ENCODE measurements at places on chromosomes 6 and 20.

GRCh38 chr20:22686097-22686496 lies 101.7 kb upstream of the FOXA2 start:
- DNase-seq, result peak; percentile 45

DNA sequence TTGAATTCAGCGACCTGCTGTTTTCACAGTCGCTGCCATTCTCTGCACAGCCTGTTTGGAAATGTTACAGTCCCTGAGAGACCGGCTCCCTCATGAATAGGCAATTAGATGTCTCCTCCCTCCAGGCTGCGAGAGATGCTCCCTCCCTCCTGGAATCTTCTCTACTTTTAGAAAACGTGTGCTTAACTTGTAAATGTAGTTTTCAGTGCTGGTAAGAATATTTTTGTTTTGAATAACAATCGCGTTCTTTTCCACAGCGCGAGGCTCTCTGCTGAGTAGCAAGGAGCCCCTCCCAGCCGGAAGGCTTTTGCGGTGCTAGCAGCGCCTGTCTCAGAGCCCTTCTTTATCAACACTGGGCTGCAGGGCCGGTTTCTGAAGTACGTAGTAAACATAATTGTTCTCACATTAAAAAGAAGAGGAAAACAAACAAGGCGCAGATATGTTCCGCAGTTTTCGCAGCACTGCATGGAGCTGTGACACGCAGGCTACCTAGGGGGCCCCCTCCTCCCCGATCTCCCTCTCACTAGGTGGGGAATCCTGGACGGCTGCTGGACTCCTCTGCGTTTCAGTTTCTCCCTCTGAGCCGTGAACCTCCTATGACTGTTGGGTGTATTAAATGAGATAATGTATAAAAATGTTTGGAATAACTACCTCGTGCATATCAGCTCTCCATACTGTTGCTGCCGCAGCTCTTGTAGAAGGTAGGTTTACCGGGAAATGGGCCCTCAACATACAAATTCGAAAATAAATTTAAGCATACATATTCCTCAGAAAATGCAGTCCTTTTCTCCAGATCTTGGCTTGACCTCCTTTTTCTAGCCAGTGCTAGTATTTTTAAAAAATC lies 79.0 kb upstream of the SPACA1 start:
- no peak for DNase-seq

DNA sequence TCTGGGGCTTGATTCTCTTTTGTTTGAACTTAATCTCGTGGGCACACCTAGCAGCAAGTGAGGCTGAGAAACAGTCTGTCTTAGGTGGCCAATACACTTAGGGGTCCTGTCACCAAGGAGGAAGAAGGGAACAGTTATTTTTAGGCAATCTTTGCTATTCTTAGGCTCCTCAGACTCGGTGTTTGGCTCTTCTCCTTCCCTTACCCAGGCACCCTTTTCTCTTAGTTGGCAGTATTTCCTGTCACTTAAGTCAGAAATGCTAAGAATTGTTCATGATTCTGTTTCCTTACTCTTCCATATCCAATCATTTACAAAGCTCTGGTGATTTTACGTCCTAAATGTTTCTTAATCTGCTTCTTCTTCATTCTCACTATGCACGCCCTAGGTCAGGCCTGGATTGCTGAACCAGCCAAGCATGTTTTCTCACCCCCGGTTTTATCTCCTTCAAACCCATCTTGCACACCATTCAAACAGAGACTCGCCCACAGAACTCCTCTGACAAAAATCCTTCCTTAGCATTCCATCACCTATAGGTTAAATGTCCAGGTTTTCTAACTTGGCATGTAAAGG lies 45.2 kb upstream of the TMEM217 start:
- DNase-seq, result no peak

DNA sequence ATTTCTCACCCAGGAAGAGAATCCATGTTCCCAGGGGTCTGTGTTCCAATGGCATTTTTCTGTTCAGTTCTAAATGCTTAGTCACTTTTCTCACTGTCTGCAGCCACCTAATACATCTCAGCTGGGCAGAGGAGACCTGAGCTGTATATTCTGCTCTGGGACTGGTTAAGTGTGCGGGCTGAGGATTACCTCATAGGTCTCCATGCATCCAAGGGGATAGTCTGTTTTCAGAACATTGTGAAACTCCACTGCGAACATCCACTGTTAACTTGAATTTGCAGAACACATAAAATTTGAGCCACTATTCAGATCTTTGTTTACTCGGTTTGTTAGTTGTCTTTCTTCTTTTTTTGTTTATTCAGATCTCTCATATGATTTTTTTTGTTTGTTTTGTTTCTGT lies 947.1 kb downstream of the TFAP2A start:
- no peak for DNase-seq

- no peak for DNase-seq
These were observed 23.6 kb upstream of the FANCE start for GRCh38 chr6:35428421-35429149.

- no peak for DNase-seq
These were observed 62.9 kb downstream of the BMP5 start for GRCh38 chr6:55812509-55812908.

- no peak for DNase-seq
These were observed 184.8 kb downstream of the HIVEP2 start for GRCh38 chr6:142760152-142760551.

- DNase-seq, result no peak
These were observed 409.9 kb upstream of the SPTLC3 start for GRCh38 chr20:12598894-12599293.

- DNase-seq, result no peak
These were observed 234.2 kb downstream of the HACE1 start for GRCh38 chr6:104625536-104625935.

DNA sequence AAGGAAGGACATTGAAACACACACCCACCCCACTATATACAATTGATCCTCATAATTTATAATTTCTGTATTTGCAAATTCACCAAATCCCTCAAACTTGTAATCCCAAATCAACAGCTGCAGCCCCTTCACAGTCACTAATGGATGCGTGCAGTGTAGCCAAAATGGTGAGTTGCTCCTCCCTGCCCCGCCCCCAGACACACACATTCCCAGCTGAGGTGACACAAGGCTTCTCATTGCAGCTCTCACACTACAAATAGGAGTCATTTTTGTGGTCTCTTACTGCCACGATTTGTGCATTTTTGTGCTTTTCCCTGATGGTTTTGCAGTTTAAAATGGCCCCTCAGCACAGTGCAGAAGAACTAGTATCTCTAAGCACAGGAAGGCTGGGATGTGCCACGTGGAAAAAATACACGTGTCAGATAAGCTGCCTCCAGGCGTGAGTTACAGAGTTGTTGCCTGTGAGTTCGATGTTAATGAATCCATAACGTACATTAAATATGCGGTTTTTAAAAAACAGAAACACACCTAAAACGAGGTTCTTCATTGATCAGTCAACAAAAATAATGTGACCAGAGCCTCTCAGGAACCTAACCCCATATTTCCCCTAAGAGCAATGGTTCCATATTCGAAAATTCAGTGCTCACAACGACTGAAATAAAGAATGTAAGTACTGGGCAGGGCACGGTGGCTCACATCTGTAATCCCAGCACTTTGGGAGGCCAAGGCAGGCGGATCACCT lies 8.2 kb downstream of the ATP9A start:
- DNase-seq, result no peak

DNA sequence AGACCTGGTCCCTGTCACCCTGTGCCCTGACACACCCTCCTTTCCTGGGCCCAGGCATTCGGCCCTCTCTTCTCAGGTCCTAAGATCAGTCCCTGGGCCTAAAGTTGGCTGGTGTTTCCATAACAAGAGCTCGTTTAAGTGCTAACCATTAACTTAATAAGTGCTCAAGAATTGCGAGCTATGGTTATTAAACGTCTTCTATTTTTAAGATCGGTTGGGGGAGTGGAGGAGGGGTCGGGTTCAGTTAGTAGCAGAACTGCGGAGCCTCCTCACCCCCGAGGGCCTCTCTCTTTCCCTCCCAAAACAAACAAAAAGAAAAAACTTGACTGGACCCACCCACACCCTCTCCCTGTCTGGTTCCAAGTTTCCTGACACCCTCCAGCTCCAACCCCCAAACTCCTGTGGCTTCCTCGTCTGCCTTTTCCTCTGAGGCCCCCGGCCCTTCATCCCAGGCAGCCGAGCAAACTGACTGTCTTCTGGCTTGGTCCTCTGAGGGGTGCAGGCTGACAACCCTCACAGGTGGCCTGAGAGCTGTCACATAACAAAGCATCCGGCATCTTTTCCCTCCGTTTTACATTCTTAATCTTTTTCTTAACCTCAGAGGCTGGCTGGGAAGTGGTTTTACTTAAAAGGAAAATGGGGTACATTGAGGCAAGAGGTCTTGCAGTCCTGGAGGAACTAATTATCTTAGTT lies 2.0 kb downstream of the STK35 start:
- DNase-seq, result no peak

DNA sequence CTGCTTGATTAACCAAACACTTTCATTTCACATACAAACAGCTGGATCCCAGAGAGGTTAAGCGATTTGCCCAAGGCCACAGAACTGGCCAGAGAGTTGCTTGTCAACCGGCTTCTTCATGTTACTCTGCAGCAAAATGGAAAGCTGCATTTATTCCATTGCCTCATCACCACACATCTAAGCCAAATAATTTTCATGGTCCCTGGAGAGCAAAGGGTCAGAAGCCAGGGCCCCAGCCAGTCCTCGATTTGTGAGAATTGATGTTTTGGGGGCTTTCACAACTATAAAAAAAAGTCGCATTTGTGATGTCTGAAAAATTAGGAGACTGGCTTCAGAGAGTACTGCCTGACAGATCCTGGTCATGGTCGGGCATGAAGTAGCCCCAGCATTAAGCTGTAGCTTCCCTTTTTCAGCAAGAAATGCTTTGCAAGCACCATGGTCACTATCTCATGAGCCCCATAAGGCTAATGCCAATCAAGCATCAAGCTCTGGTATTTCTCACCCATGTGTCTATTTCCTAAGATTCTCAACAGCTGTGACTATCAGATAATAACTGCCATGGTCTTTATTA lies 95.8 kb downstream of the BANF2 start:
- DNase-seq, result no peak

DNA sequence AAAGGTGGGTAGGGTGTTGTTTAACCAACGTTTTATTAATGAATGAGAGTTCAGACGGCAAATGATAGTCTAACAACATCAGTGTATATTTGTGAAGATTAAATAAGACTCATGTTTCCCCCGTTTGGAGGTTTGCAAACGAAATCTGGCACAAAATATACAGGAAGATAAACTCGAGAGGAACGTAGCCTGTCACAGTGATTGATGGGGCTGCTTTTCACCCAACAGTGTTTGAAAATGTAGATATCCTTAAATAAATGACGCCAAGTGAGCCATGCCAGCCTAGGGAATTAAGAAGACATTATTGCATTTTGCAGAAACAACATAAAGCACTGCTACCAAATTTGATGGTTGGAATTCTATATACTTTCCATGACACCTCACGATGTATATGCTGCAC lies 696.5 kb upstream of the FLRT3 start:
- no peak for DNase-seq

GRCh38 chr6:71420095-71420692 lies 131.6 kb downstream of the OGFRL1 start:
- DNase-seq, result peak; percentile 67

DNA sequence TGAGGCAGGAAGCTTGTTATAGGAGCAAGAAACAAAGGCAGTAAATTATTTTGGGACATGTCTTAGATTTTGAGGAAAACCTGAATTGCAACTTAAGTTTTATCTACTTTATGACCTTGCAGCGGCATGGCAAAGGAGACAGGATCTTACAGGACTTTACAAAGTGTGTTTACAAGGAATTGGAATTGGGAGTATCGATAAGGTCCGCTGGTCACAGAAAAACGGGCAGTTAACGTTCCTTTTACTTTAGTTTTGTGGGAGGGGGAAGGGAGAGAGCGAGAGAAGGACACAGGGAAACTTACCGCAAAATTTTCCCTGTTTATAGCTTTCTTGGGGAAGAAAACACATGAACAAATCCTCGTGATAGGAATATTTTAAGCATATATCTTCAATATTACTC lies 1607.2 kb downstream of the GRIK2 start:
- no peak for DNase-seq

DNA sequence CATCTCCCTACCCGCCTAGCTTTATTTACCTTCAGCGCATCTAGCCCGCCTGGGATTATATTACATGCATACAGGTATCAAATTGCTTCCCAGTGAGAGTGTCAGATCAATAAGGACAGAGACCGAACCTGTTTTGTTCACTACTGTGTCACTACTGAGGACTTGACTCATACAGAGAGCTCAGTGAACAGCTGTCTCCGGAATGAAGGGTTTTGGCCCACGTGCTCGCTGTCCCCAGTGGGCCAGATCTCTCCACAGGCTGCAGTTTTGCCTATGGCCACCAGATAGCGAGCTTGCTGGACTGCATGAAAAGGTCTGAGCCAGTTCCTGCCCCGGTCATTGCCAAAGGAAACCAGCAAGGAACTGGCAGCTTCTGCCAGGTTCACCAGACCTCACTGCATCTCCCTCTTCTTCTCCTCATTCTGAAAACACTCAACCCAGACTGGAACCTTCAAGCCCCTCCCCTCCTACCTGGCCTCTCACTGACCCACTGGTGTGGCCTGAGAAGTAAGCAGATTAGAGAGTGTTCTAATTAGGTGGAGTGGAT lies 150.8 kb downstream of the ZMYND8 start:
- DNase-seq, result peak; percentile 85

GRCh38 chr6:105893741-105894140 lies 192.4 kb upstream of the PRDM1 start:
- no peak for DNase-seq

DNA sequence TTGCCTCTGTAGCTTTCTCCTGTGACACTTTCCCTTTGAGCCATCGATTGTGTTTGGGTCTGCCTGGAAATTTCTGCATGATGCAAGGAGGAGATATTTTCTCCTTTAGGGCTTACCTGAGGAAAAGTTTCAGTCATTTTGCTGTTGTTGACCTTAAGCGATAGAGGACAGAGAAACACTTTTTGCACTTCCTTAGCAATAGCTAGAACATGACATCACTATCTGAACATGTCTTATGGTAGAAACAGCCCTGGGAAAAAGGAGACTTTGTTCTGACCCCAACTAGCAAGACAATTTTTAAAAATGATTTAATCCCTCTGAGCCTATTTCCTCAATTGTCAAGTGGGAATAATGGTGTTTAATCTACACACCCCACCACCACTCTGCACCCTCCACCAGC lies 9.7 kb upstream of the FILIP1 start:
- no peak for DNase-seq

DNA sequence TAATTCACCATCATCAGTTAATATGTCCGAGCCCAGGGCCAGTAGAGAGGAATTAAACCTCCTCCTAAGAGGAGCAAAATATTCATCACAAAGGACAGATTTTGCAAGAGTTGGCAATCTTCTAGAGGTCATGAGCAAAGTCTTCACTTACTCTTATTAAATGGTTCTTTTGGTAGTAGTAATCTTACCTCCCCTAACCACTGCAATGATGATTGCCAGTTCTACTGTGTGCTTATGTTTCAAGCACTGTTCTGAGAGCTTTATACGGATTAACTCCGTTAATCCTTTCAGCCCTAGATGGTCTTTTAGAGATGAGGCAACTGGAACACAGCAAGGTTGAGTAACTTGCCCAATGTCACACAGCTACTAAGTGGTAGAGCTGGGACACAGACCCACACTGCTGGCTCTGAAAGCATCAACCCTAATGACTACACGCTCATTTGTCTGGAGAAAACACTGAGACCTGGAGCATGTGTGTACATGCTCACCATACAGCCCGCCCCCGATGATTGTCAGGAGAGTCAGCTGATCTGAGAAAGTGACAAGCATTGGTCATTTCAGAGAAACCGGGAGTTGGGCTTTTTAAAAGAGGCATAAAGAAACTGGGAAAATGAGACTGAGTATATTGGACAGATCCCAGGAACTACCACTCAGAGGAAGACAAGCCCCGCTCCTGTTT lies 276.0 kb downstream of the NRN1 start:
- DNase-seq, result no peak

- no peak for DNase-seq
These were observed 233.1 kb upstream of the ZNF217 start for GRCh38 chr20:53826597-53827291.

GRCh38 chr20:54146672-54147071 lies 27.1 kb downstream of the CYP24A1 start:
- DNase-seq, result no peak
